Activated naive CD8-positive, alpha-beta T cell treated with anti-CD3 and anti-CD28 coated beads for 36 hours (primary cell): ENCODE measurements at places on chromosomes 12 and 14. TPM values are rescaled to one million over a fixed set of nuclear protein-coding genes. Genes with fewer than 3 reads are reported as not detected.
A peak's percentile ranks its signal among the peaks of the same experiment; 100 is the strongest.

Gene TMEM253
- total RNA-seq, result not detected

Gene CLEC1B
- not detected for total RNA-seq

Gene PLCZ1
- total RNA-seq, result not detected

Gene RPL36AL
- 236 TPM for total RNA-seq

Gene PLEKHA5
- total RNA-seq, result 2.6 TPM

- peaks cover 16% of the 10 kb centered on the region for H3K4me1 ChIP-seq
- peaks cover 23% of the 10 kb centered on the region for H3K36me3 ChIP-seq
- H3K4me3 ChIP-seq, result no peak overlapping the region
- DNase-seq, result no peak
- H3K27ac ChIP-seq, result no peak overlapping the region
Measured at GRCh38 chr12:119686355-119686754, 18.4 kb downstream of the PRKAB1 start.

- H3K36me3 ChIP-seq, result peaks cover 18% of the 10 kb centered on the region
- no peak overlapping the region for H3K4me3 ChIP-seq
- no peak overlapping the region for H3K27ac ChIP-seq
- no peaks in the 10 kb centered on the region for H3K4me1 ChIP-seq
Measured at GRCh38 chr12:111699962-111700361, 14.1 kb downstream of the ACAD10 start.

DNA sequence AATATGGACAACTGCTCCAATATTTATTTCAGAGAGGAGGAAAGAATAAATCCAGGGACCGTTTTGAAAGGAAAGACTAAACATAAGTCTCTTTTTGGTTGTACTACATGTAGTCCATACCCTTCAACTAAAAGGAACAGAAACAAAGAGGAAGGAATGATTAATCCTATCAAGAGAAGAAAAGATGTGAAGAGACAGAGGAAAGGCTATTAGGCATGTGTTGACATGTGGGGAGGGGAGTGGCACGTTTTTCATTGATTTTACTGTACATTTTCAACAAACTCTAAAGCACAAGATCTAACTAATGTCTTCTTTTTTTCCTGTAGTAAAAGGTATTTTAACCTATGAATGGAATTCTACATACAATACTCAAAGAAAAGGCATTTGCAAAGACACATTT is 85.6 kb downstream of the NAV3 start:
- H3K4me1 ChIP-seq, result no peaks in the 10 kb centered on the region
- H3K27ac ChIP-seq, result no peak overlapping the region
- H3K36me3 ChIP-seq, result no peaks in the 10 kb centered on the region
- no peak for DNase-seq
- no peak overlapping the region for H3K4me3 ChIP-seq

GRCh38 chr12:119804011-119804641 is 73.0 kb downstream of the CIT start:
- no peak overlapping the region for H3K27ac ChIP-seq
- H3K4me1 ChIP-seq, result peaks cover 3% of the 10 kb centered on the region
- no peaks in the 10 kb centered on the region for H3K27me3 ChIP-seq
- no peak overlapping the region for H3K4me3 ChIP-seq
- DNase-seq, result peak; percentile 10

DNA sequence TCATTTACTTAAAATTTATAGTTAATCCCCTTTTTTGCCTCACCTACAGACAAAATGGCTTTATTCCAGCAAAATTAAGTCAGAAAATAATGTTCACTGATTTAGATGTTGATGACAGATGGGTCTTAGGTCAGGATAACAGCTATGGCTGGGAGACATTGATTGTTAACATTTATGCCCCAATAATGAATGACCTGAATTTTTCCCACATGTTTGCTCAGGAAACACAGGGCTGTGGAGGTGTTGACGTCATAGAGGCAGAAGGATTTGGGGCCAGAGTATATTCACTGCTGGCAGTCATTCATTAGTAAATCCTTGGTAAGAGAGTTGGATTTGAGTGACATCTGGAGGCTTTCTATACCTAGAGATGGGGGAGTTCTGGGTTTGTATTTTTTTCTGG is 121.3 kb downstream of the PDE3A start:
- DNase-seq, result no peak
- peaks cover 9% of the 10 kb centered on the region for H3K27me3 ChIP-seq
- peaks cover 3% of the 10 kb centered on the region for H3K4me1 ChIP-seq

DNA sequence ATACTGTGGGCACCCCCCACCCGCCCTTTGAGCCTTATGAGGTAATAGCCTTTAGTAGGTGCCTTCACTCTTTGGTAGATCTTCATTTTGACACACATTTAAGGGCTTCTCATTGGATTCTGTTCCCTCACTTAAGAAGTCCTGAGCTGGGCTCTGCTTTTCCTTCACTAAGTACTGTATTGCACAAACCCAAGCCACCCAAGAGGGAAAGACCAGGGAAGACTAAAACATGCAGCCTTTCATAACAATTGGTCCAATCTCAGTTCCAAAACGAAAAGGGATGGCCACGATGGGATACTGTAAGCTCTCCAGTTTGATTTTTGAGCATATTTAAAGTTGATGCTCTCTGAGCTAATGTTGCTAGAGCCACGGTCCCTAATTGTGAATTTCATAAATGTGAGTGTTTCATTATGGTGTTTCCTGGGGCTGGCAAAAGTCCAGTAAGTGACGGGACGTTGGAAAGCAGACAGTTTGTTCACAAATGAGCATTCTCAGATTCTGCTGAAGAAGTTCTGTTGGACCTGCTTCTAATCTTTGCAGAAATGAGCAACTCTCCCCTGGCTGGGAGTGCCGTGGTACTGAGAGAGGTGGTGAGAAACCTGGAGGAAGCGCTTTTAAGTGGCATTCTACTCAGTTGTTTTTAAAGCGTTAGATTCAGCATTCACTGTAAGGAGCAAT is 9.4 kb downstream of the SSPN start:
- H3K27me3 ChIP-seq, result peaks cover 10% of the 10 kb centered on the region
- H3K4me3 ChIP-seq, result no peak overlapping the region
- no peak for DNase-seq

DNA sequence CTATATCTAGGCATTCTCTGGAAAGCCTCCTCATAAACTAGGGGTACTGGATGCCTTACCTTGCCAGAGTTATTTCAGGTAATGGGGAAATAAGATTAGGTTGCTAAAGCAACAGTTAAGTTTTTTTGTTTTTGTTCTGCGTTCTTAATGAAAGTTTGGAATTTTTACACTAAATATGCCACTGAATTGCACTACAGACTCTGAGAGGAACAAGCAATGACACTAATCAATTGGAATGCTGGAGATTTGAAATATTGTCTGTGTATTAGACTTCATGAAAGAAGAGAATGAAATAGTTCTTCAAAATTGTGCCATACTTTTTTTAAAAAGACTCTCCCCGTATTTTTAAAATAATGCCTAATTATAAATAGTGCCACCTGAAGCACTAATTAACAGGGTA is 287.8 kb downstream of the NAV3 start:
- H3K36me3 ChIP-seq, result no peaks in the 10 kb centered on the region
- no peak overlapping the region for H3K27ac ChIP-seq
- no peak for DNase-seq

DNA sequence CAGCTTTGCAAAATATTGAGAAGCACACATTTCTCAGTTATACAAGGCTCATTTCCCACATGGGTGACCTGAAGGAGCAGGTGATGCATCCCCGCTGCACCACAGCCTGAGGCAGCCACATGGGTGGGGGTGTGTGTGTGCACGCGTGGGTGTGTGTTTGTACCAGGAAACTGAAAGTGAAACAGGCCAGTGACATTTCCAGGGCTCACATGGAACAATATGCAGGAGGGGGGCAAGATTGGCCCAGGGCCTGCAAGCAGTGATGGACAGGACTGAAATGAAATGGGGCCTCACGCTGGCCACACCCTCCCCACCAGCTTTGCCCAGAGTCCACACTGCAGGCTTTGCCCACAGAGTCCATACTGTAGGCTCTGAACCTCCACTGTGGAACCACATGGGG is 154.2 kb upstream of the PARP11 start:
- H3K27ac ChIP-seq, result peak overlapping the region; percentile 77
- no peak overlapping the region for H3K4me3 ChIP-seq
- H3K27me3 ChIP-seq, result no peaks in the 10 kb centered on the region
- DNase-seq, result peak; percentile 74

- H3K27me3 ChIP-seq, result peaks cover 63% of the 10 kb centered on the region
- H3K4me3 ChIP-seq, result peak overlapping the region; percentile 80
- peak overlapping the region; percentile 79 for H3K27ac ChIP-seq
- peak; percentile 55 for DNase-seq
Measured at GRCh38 chr14:20631023-20631879, 10.2 kb downstream of the OR6S1 start.

GRCh38 chr12:45170456-45171042 is 45.3 kb upstream of the ANO6 start:
- H3K4me3 ChIP-seq, result no peak overlapping the region
- peak; percentile 62 for DNase-seq
- H3K27ac ChIP-seq, result no peak overlapping the region
- H3K4me1 ChIP-seq, result peaks cover 2% of the 10 kb centered on the region

DNA sequence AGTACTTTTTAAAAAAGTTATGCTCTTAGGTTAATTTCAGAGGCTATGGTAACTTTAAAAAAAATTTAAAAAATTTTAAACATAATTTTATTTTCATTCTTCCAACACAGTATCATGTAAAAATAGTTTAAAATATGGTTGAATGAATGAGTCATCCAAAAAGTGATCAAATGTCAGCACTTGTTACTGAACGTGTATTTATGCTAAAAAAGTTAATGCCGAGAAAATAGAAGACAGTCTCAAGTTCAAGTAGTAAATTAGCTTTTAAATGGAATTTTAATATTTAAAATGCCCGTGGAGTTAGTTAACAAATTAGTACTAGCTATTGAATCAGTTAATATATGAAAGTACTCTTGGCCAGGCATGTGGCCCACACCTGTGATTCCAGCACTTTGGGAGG is 4.8 kb downstream of the AEBP2 start:
- peaks cover 58% of the 10 kb centered on the region for H3K4me1 ChIP-seq
- H3K27ac ChIP-seq, result peak overlapping the region; percentile 73
- DNase-seq, result no peak
- H3K4me3 ChIP-seq, result peak overlapping the region; percentile 50
- H3K36me3 ChIP-seq, result peaks cover 66% of the 10 kb centered on the region

DNA sequence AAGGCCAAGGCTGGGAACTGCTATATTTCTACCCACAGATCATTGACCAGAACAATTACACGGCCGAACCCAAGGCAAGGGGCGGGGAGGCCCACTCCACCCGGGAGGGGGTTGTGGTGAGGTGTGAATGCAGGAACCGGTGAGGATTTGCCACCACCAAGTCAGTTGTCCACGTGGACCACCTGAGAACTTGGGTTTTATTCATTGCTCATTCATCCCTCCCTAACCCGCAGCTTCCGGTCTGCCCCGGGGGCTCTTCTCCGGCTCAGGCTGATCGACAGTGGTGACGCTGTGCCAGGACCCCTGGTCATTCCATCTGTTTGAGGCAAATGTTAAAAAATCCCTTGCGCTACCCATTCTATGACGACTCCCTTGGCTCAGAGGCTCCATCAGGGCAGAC is 127.7 kb upstream of the RTL1 start:
- no peaks in the 10 kb centered on the region for H3K36me3 ChIP-seq
- no peak overlapping the region for H3K27ac ChIP-seq
- no peak for DNase-seq
- H3K4me3 ChIP-seq, result no peak overlapping the region
- H3K4me1 ChIP-seq, result no peaks in the 10 kb centered on the region

DNA sequence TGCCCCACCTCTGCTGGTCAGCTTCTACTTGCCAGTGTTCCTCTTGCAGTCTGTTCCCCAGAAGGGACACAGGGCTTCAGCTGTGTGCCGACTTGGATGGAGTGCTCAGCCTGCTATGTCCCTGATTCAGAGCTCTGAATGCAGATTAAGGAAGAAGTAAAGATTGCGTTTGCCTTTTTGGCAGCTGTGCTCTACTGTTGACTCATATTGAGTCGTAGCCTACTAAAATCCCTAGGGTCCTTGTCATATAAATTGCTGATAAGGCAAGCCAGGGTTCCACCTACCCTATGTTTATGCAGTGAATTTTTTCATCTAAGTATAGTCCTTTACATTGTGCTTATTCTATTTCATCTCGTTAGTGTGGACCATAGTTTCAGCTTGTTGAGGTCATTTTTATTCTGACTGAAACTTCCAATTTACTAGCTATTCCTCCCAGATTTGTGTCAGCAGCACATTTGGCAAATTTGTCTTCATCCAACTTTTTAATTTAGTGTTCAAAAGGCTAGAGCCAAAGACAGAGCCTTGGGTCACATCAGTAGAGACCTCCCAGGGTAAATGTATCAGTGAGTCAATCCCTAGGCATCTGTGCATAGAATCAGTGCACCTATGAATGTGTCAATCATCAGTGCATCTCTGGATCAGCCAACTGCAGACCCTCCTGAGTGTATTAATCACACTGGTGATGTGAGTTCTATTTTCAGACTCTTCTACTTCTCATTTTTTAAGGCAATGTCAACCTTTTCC is 31.9 kb downstream of the CACNA1C start:
- H3K36me3 ChIP-seq, result no peaks in the 10 kb centered on the region
- no peaks in the 10 kb centered on the region for H3K4me1 ChIP-seq
- H3K27me3 ChIP-seq, result no peaks in the 10 kb centered on the region
- DNase-seq, result no peak
- H3K4me3 ChIP-seq, result no peak overlapping the region
- no peak overlapping the region for H3K27ac ChIP-seq

DNA sequence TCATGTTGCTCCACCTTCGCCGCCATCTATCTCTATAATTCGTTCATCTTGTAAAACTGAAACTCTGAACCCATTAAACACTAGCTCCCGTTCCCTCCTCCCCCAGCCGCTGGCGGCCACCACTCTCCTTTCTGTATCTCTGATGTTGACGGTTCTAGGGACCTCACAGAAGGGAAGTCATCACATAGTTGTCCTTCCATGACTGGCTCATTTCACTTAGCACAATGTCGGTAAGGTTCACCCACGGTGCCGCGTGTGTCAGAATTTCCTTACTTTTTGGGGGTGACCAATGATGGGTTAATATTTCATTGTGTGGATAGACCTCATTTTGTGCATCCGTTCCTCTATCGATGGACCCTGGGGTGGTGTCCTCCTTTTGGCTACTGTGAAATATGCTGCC is 2.0 kb upstream of the CACNA2D4 start:
- no peak for DNase-seq
- peaks cover 4% of the 10 kb centered on the region for H3K27me3 ChIP-seq
- no peak overlapping the region for H3K4me3 ChIP-seq
- H3K4me1 ChIP-seq, result peaks cover 14% of the 10 kb centered on the region
- no peak overlapping the region for H3K27ac ChIP-seq
